ENCODE measurements at places on chromosomes 4 and X. TPM values are rescaled to one million over a fixed set of nuclear protein-coding genes. Genes with fewer than 3 reads are reported as not detected.

Gene PLXNB3
- polyA plus RNA-seq = 2.9 TPM

Gene TCEAL5
- polyA plus RNA-seq = 13.9 TPM

Gene MAGEA12
- not detected for polyA plus RNA-seq

Gene HTN1
- not detected for polyA plus RNA-seq

Gene DCLK2
- polyA plus RNA-seq = 12.5 TPM

Gene HSD17B13
- polyA plus RNA-seq = 0.36 TPM

Gene SYNPO2
- polyA plus RNA-seq = 23.8 TPM

Gene SPANXC
- not detected for polyA plus RNA-seq

Gene SMARCA1
- polyA plus RNA-seq = 131 TPM

Gene SPANXB1
- polyA plus RNA-seq = not detected

Gene RPL34
- 1,869 TPM for polyA plus RNA-seq
